ENCODE measurements at places on chromosomes 1 and 21.

GRCh38 chr21:44697811-44698734 lies 1.1 kb downstream of the KRTAP10-12 start:
- no peak for DNase-seq

GRCh38 chr1:240092301-240093119 lies 827 bp downstream of the FMN2 start:
- DNase-seq, result no peak

DNA sequence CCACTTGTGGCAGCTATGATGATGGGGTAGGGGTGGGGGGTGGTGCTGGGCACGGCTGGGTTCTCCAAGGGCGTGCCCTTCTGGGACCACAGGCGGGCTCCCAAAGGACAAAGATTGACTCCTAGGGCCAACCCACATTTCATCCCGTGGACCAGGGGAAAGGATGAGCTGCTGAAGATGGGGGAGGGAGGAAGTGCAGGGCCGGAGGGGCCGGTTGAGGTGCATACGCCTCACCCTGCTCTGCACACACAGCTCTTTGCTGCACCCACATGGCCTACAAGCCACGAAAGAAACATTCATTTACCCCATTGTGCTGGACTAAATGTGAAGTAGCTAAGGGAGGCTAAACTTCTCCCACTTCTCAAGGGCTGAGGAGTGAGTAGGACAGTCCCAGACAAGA lies 34.2 kb upstream of the GNPAT start:
- DNase-seq, result no peak

- DNase-seq, result no peak
Measured at GRCh38 chr1:22282364-22282995, 139.6 kb upstream of the WNT4 start.
